Bronchial epithelial cell (primary cell): ENCODE measurements at places on chromosomes 7 and 10. TPM values are rescaled to one million over a fixed set of nuclear protein-coding genes. Genes with fewer than 3 reads are reported as not detected.

GRCh38 chr10:70671619-70672164 lies 614 bp upstream of the ADAMTS14 start:
- no peak for DNase-seq

The NRCAM gene
- total RNA-seq: 0.26 and 0.51 TPM in 2 replicates

DNA sequence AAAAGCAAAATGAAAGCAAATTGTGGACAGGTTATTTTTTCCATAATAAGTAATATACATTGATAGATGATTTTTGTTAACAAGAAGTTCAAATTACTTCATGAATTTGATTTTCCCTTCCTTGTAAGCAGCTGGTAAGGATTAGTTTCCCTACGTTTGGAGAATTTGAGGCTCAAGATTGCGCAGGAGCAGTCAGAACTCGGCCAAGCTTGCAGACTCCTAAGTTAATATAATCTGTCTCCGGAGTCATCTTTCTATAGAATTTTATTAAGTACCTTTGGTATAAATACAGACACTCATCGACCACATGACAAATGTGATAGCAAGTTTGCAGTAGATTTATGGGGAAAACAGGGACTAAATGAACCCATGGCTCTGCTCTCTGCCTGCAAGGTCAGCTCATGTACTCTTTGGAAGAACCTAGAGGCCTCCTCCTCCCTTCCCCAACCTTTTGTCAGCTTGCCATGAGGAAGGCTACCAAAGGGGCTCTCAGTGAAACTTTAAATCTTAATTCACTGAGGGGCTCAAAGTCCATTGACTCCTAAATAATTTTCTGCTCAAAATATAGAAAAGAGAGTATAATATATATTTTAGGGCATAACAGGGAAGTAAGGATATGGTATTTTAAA lies 89.2 kb upstream of the CTTNBP2 start:
- DNase-seq: no peak

The CCDC146 gene
- 2.1 and 2.4 TPM in 2 replicates for total RNA-seq

DNA sequence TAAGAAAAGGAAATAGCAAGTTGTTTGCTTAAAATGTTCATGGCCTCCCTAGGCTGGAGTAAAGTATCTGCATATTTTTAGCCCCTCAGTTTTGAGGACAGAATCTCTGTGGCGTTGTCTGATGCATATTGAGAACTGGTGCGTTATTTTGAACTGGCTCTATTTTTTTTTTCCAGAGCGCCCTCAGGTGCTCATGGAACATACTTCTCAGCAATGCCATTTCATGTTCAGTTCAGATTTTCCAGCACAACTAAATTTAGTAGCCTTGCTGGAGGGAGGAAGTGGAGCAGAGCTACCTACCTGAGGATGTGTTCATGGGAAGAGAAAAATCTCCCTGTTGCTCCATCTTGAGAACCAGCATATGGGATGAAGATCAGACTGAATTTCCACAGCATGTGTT lies 870.5 kb downstream of the LRMDA start:
- DNase-seq: peak; percentile 24

- peak; percentile 27 for DNase-seq
Measured at GRCh38 chr10:91163269-91163868, 57.1 kb upstream of the PCGF5 start.

DNA sequence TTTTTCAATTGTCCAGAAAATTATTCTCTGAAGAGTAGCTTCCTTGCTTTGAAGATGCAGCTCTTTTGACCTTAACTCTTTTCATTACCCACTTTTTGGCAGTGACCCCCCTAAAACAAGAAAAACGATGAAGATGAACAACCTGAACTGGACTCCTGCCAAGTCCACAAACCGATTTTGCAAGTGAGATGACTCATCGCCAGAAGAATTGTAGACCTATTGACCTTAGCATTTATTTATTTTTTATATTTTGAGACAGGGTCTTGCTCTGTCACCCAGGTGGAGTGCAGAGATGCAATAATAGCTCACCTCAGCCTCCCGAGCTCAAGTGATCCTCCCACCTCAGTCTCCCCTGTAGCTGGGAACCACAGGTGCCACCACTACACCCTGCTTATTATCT lies 859.2 kb downstream of the GATA3 start:
- DNase-seq: peak; percentile 59

DNA sequence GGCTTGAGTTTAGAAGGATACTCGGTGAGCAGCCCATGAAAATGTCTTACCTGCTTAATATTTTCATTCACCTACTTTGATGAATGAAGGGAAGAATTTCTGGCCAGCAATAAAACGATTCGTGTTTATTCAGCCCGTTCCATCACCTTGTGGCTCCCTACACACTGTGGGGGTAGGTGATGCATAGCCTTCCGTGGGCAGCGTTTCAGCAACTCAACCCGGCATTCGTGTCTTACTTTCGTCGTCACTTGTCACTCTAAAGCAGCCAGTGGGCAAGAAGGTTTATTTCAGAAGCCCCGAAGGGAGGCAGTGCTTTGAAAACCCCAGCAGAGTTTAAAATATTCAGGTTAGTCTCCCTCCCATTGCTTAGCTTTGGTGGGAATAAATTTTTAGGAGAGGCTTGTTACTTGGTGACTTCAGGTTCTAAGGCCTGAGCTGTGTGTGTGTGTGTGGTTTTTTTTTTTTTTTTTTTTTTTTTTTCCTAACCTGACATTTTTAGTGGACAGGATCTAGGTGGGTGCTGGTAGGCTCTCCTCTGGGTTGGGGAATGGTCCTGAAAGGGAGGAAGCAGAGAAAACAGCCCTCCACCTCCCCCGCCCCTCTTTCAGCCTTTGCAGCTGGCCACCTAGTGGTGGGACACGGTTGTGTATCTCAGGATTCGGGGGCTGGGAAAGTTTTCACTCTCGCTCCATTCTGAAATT lies 1.8 kb downstream of the GRK5 start:
- peak; percentile 28 for DNase-seq

- DNase-seq: no peak
Measured at GRCh38 chr10:16943295-16944285, 126.4 kb upstream of the RSU1 start.
